Left colon (tissue), 2 donors: ENCODE measurements at places on chromosomes 3 and 15.

- DNase-seq = no peak
Observed at GRCh38 chr3:180382638-180383180, 219.3 kb upstream of the TTC14 start.

DNA sequence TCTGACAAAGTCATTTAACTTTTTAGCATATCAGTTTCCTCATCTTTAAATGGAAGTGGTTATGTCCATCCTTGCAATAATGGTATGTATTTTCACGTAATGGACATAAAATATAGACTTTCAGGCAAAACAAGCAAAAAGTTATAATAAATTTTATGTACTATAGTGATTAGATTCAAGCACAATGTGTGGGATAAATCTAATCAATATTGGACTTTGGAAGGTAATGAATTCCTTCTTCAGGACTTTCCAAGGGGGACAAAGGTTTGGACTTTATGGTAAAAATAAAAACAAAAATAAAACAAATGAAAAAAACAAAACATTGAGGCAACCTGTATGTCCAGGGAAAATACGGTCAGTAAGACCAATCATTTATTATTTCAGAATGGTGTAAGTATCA lies 357.7 kb downstream of the ROBO1 start:
- no peak for DNase-seq

DNA sequence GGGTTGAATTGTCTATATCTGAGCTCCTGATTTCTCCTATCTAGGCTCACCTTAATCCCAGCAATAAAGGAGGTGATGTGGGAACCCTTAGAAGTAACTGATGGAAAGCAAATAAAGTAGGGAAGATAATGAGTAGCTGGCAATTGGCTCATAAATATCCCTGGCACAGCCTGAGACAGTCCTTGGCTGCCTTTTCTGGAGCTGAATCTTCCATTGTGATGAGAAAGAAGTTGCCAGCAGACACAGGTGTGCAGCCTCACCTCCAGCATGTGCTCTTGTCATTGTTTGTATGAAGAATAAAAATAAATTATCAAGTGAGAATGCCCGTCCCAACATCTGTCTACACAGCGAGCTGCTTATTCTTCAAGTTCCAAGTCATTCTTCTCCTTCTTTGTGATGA lies 53.2 kb upstream of the RASGRP1 start:
- no peak for DNase-seq

GRCh38 chr3:63910001-63910400 lies 2.2 kb downstream of the SCAANT1 start:
- no peak for DNase-seq

DNA sequence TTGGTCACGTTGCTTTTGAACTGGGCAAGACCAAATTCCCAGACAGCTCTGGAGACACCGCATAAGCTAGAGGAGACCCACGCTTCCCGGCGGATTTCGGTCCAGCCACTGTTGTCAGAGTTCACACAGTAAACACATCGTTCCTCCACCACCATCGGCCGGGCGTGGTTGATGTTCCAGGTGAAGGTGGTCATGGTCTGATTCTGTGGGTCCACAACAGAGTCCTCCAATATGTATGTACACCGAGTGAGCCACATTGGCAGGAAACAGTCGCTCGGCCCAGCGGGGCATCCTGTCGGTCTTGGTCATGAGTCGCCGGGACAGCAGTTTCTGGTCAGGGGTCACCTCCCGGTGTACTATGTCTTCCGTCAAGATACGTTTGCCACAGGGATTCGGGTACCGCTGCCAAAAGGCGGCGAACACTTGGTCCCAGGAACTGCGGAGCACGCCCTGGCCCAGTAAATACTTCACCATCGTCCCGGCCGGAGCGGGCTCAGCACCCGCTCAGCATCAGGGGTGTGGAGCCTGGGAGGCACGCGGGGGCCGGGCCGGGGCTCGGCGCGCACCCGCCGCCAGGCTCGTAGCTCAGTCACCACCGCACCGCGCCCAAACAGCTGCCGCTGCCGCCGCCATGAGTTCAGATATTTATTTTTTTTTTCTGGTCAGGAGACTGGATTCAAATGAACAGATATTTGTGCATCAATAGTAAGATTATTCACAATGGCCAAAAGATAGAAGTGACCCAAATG lies 36.7 kb upstream of the NANOGP8 start:
- DNase-seq = no peak

GRCh38 chr3:157581371-157581770 lies 78.2 kb upstream of the VEPH1 start:
- DNase-seq = no peak

DNA sequence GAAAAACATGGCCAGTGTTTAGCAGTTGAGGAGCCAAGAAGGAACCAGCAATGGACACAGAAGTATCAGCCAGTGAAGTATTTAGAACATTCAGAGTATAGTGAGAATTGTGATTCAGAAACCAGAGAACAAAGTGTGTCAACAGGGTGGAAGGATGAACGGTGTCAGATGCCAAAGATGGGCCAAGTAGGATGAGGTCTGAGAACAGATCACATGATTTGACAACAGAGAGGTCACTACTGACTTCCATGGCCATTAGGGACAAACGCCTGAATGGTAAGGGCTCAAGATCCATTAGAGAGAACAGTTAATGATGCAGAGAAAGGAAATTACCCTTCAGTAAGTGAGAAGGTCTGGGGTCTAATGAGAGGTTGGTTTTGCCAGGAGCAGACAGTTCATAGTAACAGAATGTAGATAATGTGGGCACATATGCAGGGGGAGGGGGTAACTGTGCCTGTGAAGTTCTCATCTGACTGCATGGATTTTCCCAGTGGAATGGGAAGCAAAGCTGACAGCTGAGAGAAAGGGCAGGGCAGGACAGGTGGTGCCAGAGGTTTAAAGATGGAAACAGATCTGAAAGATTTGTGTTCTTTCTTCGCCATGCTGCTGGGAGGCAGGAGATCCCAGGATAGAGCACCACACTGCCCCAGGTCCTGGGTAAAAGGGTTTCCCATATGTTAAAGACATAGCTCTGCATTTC lies 4.8 kb upstream of the ACAD9 start:
- no peak for DNase-seq

DNA sequence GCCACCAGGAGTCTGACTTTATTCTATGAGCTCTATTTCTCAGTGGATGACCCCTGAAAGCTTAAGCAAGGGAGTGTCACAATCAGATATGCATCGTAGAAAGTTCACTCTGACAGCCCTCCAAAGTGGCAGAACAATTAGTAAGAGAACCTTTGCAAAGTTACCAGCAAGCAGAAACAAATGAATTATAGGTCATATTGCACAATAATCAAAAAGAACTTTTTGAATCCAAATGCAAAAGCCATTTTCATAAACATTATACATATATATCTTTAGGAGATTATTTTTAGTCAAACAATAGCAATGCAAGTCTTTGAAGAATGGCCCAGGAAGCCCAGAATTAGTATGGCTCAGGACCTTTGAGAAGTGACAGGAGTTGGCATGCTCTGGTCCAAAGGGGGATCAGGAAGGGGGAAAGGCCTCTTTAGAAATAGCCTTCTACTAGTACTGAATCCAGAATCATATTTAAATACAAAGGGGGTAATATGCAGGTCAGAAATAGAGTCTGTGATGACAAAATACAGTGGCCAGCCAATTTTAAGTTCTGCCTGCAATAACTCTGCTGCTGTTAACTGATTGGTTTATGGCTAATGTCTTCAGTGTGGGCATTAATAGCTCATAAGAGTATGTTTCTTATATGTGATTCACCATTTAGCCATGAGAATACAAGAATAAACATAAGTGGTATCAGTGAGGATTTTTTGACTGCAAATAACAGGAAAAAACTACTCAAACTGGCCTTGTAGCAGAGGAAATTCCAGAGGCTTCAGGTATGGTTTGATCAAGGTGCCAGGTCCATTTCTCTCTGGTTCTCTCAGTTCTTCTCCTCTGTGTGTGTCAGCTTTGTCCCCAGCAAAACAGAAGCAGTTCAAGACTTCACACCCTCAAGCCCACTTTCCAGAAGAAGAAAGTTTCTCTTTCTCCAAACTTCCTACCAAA lies 17.0 kb upstream of the ITGB5 start:
- DNase-seq = no peak

DNA sequence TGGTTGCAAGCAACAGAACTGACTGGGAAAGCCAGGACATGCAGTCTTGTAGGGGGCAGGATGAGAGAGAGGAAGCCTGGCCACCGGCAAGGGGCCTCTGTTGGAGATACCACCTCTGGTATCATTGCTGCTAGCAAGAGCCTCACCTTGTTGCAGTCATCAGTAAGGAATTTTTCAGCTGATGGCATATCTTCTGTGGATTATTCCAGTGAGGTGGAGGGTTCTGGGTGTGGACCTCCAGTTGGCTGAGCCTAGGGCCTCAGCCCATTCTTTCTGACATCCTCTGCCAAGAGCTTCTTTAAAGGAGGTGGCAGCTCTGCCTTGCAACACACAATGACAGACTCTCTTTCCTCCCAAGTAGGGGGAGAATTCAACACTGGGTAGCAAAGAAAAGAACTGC lies 128.9 kb downstream of the AQP9 start:
- DNase-seq = no peak
